AG08395 (cell line): ENCODE measurements at places on chromosomes 6 and 20.

DNA sequence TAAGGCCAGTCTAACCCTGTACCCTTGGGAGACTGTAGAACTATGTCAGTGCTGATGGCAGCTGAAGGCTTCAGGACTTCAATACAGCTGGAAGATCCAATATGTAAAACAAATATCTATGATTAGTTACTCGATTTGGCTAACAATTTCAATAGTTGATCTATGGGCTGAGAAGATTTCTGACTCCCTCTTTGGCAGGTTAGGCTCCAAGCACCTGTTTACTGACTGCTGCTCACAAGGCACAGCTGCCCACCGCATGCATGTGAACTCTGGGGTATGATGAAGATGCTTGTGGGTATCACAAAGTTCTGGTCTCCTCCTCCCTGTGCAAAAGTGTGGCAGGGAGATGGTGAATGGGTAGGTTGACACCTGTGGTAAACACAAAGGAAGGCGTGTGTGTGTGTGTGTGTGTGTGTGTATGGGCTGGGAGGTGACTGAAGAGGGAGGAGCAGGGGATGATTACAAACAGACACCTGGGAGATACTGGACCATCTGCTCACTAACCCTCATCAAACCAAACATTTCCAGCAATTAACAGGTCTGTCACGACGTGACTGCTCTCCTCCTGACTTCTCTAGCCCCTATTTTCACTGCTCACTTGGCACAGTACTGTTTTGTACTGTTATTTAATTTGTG, 18.1 kb downstream of the ELMO2 start:
- DNase-seq = no peak

GRCh38 chr20:21681234-21681921, 24.1 kb upstream of the PAX1 start:
- DNase-seq = peak; percentile 16

DNA sequence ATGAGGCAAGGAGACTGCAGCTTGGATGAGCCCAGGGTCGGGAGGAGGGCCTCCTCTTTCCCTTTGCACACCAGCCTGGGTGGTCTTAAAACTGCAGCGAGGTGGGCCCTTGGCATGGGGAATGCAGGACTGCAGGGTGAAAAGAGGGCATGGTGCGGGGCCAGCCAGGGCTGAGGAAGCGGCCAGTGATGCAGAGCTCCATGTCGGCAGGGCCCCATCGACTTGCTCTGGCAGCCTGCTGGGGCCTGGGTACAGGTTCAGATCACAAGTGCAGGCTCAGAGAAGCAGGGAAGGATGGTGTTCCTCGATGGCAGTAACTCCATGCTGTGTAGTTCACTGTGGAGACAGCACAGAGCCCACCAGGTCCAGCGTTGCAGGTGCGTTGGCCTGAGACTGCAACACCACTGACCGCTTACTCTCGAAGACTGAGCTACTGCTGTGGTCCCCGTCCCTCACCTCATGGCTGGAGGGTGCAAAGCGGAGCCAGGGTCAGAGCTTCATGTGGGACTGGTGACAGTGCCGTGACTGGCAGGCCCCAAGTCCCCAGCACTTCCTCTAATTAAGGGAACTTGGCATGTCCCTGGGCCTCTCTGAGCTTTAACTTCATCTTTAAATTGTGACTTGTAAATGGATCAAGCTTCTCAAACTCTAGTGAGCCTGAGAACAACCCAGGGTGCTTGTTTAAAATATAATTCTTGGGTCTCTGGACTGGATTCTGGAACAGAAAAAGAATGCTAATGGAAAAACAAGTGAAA, 223.2 kb downstream of the SYNDIG1 start:
- no peak for DNase-seq

GRCh38 chr6:156659822-156660198, 117.4 kb upstream of the ARID1B start:
- DNase-seq = no peak

GRCh38 chr20:63735859-63736718, at the start of gene LIME1:
TSS of gene LIME1 (plus strand) at chr20:63736664. CDS start at chr20:63737550, 886 bp downstream.
- no peak for DNase-seq

DNA sequence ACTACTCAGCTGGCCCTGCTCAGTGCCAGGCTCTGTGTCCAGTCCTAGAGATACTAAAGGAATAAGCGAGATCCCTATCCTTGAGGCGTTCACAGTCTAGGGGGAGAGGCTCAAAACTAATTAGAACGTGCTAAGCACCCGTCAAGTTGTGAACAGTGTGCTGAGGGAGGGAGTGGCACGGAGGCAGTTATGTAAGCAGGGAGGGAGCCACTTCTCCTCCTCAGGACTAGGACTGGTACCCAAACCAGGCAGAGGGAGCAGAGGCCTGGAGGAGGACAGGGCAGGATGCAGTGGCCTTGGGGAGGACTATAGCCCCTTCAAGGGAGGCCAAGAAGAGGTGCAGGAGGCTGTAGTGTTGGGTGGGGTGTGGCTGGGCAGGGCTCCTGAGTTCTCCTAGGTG, 39.6 kb upstream of the VSTM2L start:
- DNase-seq = no peak

GRCh38 chr6:137157601-137158000, 15.8 kb downstream of the IL22RA2 start:
- no peak for DNase-seq

DNA sequence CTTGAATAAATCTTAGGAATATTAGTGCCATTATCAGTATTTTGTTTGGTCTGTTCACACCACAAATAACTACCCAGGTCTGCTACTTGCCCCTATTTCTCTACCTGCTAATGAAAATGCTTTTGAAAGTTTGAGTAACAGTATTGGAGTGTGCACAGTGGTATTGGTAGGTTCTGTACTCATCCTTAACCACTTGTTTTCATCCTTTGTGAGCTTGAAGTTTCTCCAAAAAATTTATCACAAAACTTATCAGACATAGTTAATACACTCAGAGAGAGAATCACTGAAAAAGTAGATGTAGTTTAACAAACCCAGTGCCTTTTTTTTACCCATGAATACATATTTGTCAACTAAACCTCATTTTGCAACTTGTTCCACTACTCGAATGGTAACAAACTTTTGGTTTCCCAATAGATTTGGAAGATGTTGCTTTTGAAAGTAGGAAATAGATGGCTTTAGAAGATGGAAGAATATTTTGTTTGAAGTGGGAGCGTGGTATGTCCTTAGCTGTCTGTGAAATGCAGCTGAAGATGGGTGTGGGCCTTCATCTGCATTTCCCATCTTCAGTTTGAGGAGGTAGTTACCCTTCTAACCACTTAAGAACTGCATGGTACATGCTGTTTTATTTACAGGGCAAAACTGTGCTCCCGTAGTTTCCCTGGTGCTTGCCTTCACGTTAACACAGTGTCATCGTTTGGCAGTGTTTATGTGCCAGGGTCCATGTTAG, 9.0 kb downstream of the PTPN1 start:
- DNase-seq = no peak

GRCh38 chr6:32224696-32225095, 829 bp upstream of the NOTCH4 start:
- no peak for DNase-seq

DNA sequence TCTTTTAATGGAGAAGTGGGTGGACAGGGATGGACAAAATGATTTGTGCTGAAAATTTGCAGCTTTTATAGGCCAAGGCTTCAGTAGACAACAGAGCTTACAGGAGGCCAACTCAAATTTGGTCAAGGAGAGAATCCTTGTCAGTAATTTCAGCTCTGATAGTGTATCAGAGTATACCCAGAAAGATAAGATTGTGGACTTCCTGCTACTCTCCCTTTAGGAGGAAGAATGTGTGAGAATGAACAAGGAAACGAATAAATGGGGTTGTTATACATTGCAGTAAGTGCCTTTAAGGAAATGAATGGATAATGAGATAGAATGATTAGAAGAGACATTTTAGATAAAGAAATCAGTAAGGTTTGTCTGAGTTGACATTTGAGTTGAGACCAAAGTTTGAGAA, 519.9 kb downstream of the UTRN start:
- no peak for DNase-seq

DNA sequence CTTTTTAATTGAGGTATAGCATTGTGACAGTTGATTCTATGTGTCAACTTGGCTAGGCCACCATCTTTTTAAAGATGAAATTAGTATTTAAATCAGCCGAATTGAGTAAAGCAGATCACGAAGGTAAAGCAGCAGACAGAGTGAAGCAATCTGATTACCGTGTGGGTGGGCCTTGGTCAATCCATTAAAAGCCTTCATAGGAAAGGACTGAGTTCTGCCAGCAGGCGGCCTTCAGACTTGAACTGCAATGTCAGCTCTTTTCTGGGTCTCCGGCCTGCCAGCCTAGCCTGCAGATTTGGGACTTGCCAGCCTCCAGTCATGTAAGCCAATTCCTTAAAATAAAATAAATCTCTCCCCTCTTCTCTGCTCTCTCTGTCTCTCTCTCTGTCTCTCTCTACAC, 22.4 kb upstream of the TGM2 start:
- DNase-seq = no peak

DNA sequence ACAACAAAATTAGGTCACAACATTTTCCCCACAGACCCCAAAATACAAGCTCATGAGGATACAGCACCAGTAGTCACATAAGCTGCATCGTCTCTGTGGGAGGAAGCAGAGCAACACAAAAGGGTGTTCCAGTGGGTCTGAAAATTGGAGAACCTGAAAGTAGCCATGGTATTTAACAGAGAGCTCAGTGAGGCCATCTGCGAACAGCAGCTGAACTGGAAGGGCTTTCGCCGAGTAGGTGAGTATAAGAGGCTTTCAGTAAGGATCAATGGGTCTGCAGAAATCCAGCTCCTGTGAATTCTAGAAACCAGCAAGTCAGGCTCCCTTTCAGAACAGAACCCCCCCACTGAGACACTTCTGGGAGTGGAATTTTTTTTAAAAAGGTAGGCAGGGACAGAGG, 120.0 kb upstream of the RREB1 start:
- no peak for DNase-seq

- no peak for DNase-seq
Observed at GRCh38 chr20:32983459-32984112, 20.6 kb downstream of the SUN5 start.
